ELR (cell line): ENCODE measurements at places on chromosomes 13 and 19.

GRCh38 chr19:51808333-51808986 lies 13.5 kb downstream of the FPR3 start:
- peak; percentile 73 for DNase-seq

DNA sequence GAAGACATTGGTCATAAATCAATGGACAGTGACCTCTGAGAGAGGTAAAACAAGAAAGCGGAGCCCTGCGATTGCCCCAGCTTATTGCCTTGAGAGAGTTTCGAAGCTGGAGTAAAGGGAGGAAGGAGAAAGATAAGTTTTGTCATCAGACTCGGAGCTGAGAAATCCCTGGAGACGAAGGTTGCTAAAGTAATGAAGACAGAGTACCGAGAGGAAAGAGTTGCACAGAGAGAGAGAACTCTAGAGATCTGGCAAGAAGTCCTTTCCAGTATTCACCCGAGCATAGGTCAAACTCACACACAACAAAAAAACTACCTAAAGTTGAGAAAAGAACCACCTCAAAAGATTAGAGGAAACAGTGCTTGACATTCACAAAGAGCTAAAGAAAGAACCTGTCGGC lies 472.0 kb downstream of the DACH1 start:
- DNase-seq = no peak

- no peak for DNase-seq
Measured at GRCh38 chr13:112735791-112736190, 46.0 kb downstream of the ATP11A start.

DNA sequence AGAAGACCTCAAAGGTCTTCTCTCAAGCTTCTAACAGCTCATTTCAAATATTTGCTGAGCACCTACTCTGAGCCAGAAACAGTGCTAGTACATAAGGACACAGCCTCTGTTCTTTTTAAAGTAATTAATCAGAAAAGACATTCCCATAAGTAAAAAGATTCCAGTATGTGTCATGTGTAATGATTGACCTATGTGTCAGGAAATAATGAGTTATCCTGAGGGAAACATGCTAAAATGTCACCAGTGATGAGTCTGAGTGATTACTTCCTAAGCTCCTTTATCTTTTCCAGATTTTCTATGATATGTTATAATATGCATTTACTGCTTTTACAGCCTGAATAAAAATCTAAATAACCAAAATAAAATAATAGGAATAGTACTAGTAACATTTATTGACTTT lies 107.6 kb downstream of the SLC25A15 start:
- no peak for DNase-seq
